DMS79 (cell line): ENCODE measurements at places on chromosomes 16 and 17.

DNA sequence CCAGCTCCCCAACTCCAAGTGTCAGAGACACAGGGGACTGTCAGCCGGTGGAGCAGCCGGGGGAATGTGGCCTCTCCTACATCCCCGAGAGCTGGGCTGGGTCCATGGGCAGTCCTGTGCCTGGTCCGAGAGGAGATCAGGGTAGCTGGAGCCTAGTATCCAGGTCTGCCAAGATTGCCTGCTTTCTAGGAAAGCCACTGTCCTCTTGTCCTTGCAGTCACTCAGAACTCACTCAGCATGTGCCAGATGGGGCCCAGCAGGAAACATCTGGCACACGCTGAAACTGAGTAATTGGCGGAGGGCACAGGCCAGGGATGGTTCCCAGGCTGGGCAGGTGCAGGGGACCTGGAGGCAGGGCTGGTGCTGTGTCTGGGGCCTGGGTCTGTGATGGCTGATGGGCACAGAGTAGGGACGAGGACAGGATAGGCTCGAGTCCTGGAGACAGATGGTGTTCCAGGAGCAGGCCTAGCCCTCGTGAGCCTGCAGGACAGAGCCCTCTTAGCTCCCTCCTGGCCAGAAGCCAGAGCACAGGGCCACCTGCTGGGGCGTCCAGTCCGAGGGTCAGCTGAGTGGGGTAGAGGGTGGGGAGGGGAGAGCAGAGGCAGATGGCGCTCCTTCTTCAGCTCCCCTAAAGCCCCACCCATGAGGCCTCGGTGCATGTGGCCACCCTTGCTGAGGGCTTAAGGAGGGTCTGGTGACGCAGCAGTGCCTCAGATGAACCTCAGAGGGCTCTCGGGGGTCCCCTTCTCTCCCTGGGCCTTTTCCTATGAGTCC is 31.1 kb downstream of the ADCY7 start:
- peak; percentile 63 for DNase-seq

- DNase-seq, result no peak
Observed at GRCh38 chr16:87671221-87671620, 68.9 kb downstream of the JPH3 start.

DNA sequence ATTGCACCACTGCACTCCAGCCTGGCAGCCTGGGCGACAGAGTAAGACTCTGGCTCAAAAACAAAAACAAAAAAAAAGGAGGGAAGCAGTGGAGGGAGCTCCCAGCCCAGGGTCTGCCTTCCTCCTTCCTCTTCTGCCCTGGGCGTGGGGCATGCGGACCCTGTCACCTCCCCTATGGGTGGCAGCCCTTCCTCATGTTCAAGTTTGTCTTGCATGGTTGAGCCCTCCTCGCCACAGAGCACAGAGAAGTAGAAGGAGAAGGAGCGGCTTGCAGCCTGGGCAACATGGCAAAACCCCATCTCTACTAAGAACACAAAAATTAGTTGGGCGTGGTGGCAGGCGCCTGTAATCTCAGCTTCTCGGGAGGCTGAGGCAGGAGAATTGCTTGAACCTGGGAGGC is 21.4 kb upstream of the TIMP2 start:
- DNase-seq, result no peak

GRCh38 chr17:28716740-28717577 is 709 bp downstream of the RAB34 start:
- no peak for DNase-seq

- DNase-seq, result no peak
Observed at GRCh38 chr16:88514526-88515232, 55.5 kb upstream of the ZC3H18 start.

DNA sequence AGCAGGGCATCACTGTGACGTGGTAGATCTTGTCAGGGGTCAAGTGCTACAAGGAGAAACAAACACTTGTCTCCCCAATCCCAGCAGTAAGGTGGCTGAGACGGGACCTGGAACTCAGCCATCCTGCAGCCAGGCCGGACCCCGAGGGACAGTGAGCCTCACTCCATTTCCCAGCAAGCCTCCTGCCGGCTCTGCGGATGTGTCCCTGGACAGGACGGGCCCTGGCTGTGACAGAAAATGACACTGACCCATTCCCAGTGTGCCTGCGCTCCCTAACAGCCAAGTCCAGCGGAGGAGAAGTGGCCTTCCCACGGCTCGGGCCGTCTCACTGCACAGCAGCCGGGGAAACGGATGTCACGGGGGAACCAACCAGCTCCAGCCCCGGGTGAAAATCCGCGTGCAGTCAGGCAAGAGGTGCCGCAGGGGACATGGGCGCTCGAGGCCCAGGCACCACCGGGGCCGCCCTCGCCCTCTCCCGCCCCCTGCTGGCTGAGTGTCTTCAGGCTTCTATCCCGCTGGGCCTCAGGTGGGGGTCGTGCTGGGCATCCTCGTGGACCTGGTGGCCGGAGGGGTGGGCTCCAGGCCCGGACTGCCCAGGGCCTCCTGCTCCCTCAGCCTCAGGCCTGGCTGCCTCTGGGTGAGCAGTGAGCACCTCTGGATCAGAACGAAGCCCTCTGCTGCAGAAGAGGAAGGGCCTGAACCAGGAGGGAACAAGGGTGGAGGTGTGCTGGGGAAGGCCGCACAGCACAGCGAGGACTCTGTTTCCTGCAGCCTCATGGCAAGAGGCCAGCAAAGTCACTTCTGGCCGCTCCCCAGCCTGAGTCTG is 6.7 kb downstream of the HAGHL start:
- no peak for DNase-seq

GRCh38 chr17:57984261-57984890 is 3.7 kb downstream of the VEZF1 start:
- DNase-seq, result no peak

DNA sequence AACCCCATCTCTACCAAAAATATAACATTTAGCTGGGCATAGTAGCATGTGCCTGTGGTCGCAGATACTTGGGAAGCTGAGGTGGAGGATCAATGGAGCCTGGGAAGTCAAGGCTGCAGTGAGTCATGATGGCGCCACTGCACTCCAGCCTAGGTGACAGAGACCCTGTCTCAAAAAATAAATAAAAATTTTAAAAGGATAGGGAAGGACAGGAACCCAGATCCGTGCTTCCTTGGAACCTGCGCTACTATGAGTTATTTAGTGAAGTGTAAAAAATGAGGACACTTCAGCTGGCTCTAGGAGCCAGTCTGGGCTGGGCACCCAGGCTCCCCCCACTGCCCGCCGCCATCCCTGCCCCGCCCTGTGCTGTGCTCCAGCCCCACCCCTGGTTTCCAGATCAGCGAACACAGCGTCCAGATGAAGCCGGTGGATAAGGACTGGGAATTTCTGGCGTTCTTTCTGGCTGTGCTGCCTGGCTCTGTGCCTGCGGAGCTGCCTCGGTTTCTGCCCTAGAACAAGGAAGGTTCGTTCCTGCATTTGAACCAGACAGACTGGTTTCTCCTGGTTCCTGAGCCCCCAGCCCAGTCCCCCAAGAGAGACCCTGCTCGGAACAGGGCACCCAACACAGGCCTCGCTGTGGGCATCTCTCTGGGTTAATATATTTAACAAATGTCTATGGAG is 18.5 kb downstream of the PLLP start:
- DNase-seq, result no peak

GRCh38 chr16:88789594-88789993 is 4.6 kb upstream of the PIEZO1 start:
- DNase-seq, result no peak

- no peak for DNase-seq
Observed at GRCh38 chr16:63037761-63038396, 1001.6 kb upstream of the CDH8 start.

DNA sequence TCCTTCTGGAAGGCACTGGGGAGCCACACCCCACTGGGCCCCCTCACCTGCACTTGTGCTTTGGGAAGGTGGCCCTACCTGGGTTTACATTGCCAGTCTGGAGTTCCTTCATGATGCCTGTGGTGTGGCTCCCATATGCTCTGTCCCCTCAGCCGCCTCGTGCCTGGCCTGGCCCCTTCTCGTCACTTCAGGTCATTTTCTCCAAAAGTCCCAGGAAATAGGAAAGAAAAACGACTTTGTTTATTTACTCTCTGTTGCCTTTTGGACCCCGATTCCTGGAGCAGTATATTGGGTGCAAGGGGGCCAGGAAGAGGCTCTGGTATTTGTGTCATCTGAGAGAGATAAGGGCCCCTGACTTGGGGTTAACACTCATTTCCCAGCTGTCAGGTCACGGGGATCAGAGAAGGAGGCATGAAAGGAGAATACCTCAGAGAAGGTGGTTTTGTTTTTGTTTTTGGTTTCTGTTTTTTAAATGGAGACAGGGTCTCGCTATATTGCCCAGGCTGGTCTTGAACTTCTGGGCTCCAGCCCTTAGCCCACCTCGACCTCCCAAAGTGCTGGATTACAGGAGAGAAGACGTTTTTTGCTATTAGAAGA is 4.7 kb downstream of the SOCS3 start:
- DNase-seq, result no peak

DNA sequence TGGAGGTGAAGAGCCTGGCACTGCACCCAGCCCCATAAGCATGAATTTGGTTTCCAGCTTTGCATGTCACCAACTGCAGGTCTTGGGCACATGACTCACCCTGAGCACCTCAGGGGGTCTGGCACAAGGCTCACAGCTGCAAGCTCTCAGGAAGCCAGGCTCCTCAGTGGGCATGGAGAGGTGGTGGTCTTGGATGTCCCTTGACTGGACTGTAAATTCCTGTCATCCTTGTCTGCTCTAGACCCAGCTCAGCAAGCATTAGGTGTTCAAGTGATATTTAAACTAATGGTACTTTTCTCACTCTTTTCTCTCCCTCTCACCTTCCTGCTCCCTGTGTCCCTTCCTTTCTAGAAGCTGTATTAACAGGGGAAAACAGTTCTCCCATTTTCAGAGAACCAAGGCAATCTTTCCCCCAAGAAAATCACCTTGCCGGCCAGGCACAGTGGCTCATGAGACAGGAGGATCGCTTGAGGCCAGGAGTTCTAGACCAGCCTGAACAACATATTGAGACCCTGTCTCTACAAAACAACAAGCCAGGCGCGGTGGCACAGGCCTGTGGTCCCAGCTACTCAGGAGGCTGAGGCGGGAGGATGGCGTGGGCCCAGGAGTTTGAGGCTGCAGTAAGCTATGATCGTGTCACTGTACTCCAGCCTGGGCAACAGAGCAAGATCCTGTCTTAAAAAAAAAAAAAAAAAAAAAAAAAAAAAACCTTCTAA is 5.1 kb upstream of the KIFC3 start:
- no peak for DNase-seq

GRCh38 chr16:47990676-47991075 is 165.1 kb downstream of the ABCC12 start:
- no peak for DNase-seq

DNA sequence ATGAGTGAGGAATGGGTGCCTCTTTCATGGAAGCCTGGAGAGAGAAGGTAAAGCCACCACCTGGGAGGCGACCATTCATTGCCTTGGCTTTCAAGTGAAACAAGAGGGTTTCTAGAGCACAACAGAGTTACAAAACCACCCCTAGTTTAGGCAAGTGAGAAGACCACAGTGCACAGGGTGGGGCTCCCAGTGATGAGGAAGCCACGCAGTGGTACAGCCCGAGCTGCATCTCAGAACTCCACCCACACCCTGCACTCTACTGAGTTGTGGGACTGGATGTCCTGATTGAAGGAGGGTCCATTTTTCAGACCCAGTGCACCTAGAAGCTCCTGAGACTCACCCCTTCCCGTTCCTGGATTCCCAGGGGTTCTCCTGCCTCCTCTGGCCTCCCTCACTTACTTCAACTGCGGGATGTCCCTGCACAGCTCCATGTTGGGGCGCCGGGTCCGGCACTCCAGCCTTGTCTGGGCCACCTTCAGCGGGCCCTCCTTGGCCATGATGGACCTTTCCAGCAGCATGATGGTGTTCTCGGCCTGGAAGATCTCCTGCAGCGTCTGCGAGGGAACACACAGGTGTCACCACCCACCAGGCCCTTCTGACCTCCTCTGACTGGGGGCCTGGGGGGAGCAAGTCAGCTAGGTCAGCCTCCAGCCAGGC is 55.1 kb upstream of the EMP2 start:
- no peak for DNase-seq

- peak; percentile 80 for DNase-seq
Observed at GRCh38 chr16:592518-593306, 2.8 kb downstream of the RAB40C start.

DNA sequence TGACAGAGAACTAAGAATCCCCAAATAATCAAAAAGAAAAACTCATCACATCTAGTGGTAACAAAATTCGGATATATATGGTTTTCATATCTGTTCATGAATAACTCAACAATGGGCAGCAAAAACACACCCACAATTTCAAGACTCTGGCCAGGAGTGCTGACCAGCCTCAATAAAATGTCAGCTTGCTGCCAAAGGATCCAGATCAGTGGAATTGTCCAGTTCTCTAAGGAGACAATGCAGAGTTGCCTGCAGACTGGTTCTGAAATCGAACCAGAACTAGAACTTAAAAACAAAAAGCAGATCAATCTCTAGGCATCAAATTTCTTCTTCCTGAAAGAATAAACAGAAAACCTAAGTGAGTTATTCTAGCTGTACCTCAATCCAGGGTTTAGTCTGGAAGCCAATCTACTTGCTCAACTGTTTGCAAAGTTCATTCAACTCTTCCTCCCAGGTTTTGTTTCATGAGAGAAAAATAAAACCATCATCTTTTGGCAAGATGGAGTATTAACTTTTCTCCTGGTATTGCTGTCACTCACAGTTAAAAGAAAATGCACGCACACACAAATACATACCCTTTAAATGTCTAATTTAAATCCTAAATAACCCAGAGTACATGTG is 61.0 kb downstream of the CFDP1 start:
- no peak for DNase-seq

GRCh38 chr16:53429221-53429943 is 4.9 kb upstream of the RBL2 start:
- DNase-seq, result peak; percentile 3

DNA sequence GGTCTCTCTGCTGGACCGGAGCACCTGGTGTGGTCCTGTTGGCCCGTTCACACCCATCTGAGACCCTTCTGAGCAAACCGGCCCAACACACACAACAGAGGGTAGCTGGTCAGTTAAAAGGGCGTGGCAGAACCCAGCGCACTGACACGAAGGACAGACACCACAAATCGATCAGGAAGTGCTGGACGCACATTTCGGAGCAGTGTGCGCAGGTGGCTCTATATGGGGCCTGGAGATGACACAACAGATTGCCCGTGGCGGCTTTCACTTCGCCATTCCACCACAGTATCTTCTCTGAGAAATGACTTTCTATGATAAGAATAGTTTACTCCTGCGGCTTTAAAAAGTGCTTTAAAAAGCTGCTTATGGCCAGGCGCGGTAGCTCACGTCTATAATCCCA is 12.5 kb downstream of the CCDC57 start:
- no peak for DNase-seq

- no peak for DNase-seq
Observed at GRCh38 chr17:77808686-77809425, 149.6 kb upstream of the TNRC6C start.

DNA sequence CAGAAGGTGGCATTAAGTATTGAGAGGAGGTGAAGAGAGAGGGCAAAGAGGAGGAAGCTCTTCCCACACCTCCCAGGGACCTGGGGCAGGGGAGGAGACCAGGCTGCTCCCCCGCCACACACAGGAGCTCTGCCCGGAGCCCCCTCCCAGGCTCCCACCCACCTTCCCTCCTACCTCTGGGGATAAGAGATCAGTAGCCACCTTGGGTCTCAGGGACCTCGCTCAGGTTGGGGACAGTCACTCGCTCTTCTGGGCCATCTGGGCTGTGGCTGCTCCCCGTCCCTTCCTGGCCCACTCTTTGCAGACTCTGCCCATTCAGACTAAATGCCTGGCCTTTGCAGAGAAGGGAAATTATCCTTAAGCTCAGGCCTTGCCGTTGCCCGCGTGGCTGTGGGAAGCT is 14.9 kb upstream of the C16orf74 start:
- DNase-seq, result no peak
